SK-N-SH (cell line): ENCODE measurements at places on chromosomes 3 and 15.

- DNase-seq, result no peak
- H3K36me3 ChIP-seq, result no peaks in the 10 kb centered on the region
- no peaks in the 10 kb centered on the region for H3K27me3 ChIP-seq
- no peak overlapping the region for H3K27ac ChIP-seq
These were observed 12.1 kb upstream of the DCLK3 start for GRCh38 chr3:36776436-36776835.

- no peaks in the 10 kb centered on the region for H3K27me3 ChIP-seq
- DNase-seq, result peak; percentile 88
- no peaks in the 10 kb centered on the region for H3K36me3 ChIP-seq
- no peak overlapping the region for H3K4me3 ChIP-seq
These were observed 28.8 kb upstream of the UBL7 start for GRCh38 chr15:74489518-74490338.

- H3K27ac ChIP-seq, result no peak overlapping the region
- no peak for DNase-seq
- peaks cover 5% of the 10 kb centered on the region; the same call in 1 of the 2 replicates for H3K4me1 ChIP-seq
- no peak overlapping the region for H3K4me3 ChIP-seq
- no peaks in the 10 kb centered on the region for H3K36me3 ChIP-seq
These were observed 73.5 kb upstream of the ALDH1A3 start for GRCh38 chr15:100806157-100806556.

- no peak for DNase-seq
- no peaks in the 10 kb centered on the region for H3K36me3 ChIP-seq
- H3K4me3 ChIP-seq, result no peak overlapping the region
- no peaks in the 10 kb centered on the region for H3K27me3 ChIP-seq
These were observed 196.5 kb upstream of the ZPLD1 start for GRCh38 chr3:102238362-102238761.

DNA sequence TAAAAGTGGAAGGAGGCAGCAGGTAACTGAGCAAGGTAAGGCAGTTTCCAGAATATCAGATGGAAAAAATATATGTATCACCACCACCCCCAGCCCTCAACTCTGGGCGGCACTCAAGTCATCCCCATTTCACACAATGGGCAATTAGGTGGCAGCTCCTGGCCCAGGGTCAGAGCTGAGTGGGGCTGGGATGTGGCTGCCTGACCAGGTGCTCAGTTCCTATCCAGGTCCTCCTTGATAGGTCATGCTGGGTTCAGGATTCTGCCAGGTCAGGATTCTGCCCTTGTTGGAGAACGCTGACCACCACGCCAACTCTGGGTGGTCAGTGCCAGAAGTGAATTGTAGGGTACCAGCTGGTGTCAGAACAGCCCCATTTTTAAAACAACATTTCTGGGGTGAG lies 29.5 kb downstream of the RAB6B start:
- no peak overlapping the region for H3K4me3 ChIP-seq
- H3K36me3 ChIP-seq, result no peaks in the 10 kb centered on the region
- H3K4me1 ChIP-seq, result peaks cover 10% of the 10 kb centered on the region; the same call in 1 of the 2 replicates
- DNase-seq, result no peak
- no peak overlapping the region for H3K27ac ChIP-seq
- H3K27me3 ChIP-seq, result no peaks in the 10 kb centered on the region

DNA sequence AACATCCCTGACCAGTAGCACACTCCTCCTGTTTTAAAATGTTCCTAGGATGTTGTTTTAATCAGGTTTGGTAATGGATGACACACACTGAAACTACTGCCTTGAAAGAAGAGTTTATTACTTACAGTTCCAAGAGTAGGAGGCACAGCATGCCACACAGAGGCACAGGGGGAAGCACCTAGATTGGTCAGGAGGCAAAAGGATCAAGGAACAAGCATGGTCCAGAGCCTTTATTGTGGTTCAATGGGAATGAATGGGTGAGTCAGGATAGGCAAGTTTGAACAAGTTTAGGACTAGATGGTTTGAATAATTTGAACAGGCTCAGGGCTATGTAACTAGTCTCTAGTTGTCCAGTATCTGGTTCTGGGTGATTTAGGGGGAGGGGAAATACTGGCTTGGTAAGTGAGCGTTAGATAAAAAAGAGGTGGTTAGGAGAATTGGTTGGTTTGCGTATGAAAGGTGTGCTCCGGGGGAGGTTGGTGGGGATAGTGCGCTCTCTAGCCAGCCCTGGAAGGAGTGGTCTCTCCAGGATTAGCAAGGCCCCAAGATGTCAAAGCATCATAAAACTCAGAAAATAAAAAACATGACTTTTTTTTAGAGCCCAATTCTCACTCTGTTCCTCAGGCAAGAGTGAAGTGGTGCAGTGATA lies 35.1 kb downstream of the TMOD3 start:
- H3K27ac ChIP-seq, result no peak overlapping the region
- H3K4me1 ChIP-seq, result peaks cover 30% of the 10 kb centered on the region
- H3K27me3 ChIP-seq, result no peaks in the 10 kb centered on the region
- DNase-seq, result no peak
- peaks cover 33% of the 10 kb centered on the region for H3K36me3 ChIP-seq

DNA sequence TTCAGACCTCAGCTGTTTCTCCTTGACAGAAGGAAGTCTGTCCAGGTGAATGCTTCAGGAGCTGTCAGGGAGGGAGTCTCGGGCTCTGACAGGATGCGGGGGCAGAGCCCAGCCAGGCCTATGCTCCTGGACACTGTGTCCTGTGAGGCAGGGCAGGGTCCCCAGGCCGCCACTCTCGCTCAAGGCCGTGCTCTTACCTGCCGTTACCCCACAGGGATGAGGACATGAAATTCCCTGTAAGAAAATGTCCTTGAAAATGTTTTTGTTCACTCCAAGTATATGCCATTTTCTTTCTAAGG lies 63.9 kb downstream of the BOC start:
- peaks cover 17% of the 10 kb centered on the region; the same call in 1 of the 2 replicates for H3K4me1 ChIP-seq
- peaks cover 28% of the 10 kb centered on the region; the same call in 1 of the 2 replicates for H3K36me3 ChIP-seq
- no peak overlapping the region for H3K4me3 ChIP-seq
- DNase-seq, result no peak
- H3K27ac ChIP-seq, result no peak overlapping the region
- H3K27me3 ChIP-seq, result no peaks in the 10 kb centered on the region

DNA sequence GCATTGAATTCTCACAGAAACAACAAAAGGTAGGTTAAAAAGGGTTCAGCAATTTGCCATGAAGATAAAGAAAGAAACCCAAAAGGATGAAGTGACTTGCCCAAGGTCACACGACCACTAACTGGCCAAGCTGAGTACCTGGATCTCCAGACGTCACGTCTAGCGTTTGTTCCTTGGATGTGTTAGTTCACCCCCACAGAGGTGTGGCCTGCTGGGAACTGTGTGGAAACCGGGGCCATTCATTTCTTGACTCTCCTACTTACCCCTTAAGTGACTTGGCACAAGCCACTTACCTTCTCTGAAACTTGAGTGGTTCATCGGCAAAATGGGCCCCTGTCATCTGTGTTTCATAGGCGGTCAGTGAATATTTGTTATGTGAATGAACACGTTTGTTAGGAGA lies 244.3 kb upstream of the SLCO3A1 start:
- no peaks in the 10 kb centered on the region for H3K27me3 ChIP-seq
- H3K4me1 ChIP-seq, result no peaks in the 10 kb centered on the region
- no peak overlapping the region for H3K27ac ChIP-seq
- H3K4me3 ChIP-seq, result no peak overlapping the region

GRCh38 chr3:117510396-117510795 lies 800.8 kb downstream of the TUSC7 start:
- no peak overlapping the region for H3K27ac ChIP-seq
- no peaks in the 10 kb centered on the region for H3K36me3 ChIP-seq
- no peaks in the 10 kb centered on the region for H3K27me3 ChIP-seq
- no peak overlapping the region for H3K4me3 ChIP-seq
- H3K4me1 ChIP-seq, result no peaks in the 10 kb centered on the region; the same call in 1 of the 2 replicates

- H3K4me3 ChIP-seq, result no peak overlapping the region
- no peaks in the 10 kb centered on the region for H3K36me3 ChIP-seq
- peaks cover 1% of the 10 kb centered on the region; the same call in 1 of the 2 replicates for H3K4me1 ChIP-seq
- no peak for DNase-seq
- no peaks in the 10 kb centered on the region for H3K27me3 ChIP-seq
These were observed 255.6 kb upstream of the SEMA6D start for GRCh38 chr15:47461652-47462141.

GRCh38 chr15:38414357-38414756 lies 39.6 kb upstream of the FAM98B start:
- no peaks in the 10 kb centered on the region for H3K4me1 ChIP-seq
- H3K36me3 ChIP-seq, result no peaks in the 10 kb centered on the region
- no peak overlapping the region for H3K27ac ChIP-seq
- H3K27me3 ChIP-seq, result peaks cover 6% of the 10 kb centered on the region; the same call in 1 of the 2 replicates
- peak; percentile 54 for DNase-seq
- no peak overlapping the region for H3K4me3 ChIP-seq

GRCh38 chr15:93072011-93072410 lies 17.0 kb downstream of the RGMA start:
- peaks cover 5% of the 10 kb centered on the region for H3K4me1 ChIP-seq
- peak; percentile 59 for DNase-seq
- no peaks in the 10 kb centered on the region for H3K36me3 ChIP-seq
- H3K27me3 ChIP-seq, result no peaks in the 10 kb centered on the region
- H3K27ac ChIP-seq, result peak overlapping the region; percentile 30; the same call in 1 of the 2 replicates

- H3K36me3 ChIP-seq, result no peaks in the 10 kb centered on the region
- peaks cover 11% of the 10 kb centered on the region; the same call in 1 of the 2 replicates for H3K4me1 ChIP-seq
- H3K27ac ChIP-seq, result peak overlapping the region; percentile 74
- H3K27me3 ChIP-seq, result no peaks in the 10 kb centered on the region
- peak; percentile 80 for DNase-seq
- peak overlapping the region; percentile 92 for H3K4me3 ChIP-seq
These were observed 513 bp downstream of the CLASP2 start for GRCh38 chr3:33717616-33717865.

DNA sequence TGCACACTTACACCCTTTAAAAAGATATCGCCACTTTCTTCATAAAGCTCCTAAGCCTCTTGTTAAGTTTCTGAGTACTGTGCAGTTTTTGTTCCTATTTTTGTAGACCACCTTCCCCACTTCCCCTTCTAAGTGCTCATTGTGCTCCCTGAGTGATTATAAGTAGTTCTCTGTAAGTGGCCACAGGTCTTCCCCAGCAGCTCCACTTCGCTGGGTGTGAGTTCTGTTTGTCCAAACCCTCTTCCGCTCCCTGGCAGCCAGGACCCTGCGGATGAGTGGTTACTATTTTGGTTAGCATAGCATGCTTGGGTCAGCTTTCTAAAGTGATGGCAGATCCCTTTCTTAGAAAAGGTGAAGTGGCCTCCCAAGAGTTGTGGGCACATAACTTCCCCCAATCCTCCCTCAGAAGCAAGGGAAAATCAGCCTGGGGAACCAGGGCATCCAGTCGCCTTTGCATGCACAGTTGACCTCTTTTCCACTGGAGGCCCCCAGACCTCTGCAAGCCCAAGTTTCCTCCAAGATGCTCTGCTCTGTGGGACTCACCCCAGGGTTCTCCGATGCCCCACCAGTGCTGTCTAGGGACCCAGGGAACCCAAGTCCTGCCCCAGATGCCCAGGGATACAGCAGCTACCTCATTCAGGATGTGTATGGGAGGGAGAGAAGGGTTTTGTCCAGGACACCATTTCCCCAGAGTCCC lies 69.6 kb downstream of the ATP10A start:
- no peak overlapping the region for H3K27ac ChIP-seq
- H3K4me1 ChIP-seq, result peaks cover 16% of the 10 kb centered on the region
- no peaks in the 10 kb centered on the region for H3K36me3 ChIP-seq
- H3K4me3 ChIP-seq, result no peak overlapping the region

DNA sequence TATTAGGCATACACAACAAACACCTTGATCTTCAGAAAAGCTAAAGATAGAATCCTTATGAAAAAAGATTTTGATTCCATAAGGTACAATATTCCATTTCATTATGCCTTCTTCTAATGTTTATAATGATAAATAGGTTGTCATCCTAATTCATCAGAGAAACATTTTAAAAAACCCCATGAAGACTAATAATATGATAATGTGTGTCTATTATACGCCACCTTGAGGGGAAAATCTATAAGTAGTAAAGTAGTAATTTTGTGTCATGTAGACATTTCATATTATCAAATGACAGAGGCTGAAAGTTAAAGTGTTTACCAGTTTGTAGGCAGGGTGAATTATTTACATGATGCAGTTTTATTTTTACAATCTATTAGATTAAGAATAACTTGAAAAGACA lies 524.3 kb downstream of the GBE1 start:
- H3K27me3 ChIP-seq, result no peaks in the 10 kb centered on the region
- no peak for DNase-seq
- H3K4me3 ChIP-seq, result no peak overlapping the region
- H3K27ac ChIP-seq, result no peak overlapping the region
- no peaks in the 10 kb centered on the region for H3K36me3 ChIP-seq

- H3K4me3 ChIP-seq, result no peak overlapping the region
- no peak overlapping the region for H3K27ac ChIP-seq
- H3K27me3 ChIP-seq, result no peaks in the 10 kb centered on the region
- H3K4me1 ChIP-seq, result no peaks in the 10 kb centered on the region
- no peak for DNase-seq
These were observed 799.7 kb downstream of the CADM2 start for GRCh38 chr3:85758442-85758841.

DNA sequence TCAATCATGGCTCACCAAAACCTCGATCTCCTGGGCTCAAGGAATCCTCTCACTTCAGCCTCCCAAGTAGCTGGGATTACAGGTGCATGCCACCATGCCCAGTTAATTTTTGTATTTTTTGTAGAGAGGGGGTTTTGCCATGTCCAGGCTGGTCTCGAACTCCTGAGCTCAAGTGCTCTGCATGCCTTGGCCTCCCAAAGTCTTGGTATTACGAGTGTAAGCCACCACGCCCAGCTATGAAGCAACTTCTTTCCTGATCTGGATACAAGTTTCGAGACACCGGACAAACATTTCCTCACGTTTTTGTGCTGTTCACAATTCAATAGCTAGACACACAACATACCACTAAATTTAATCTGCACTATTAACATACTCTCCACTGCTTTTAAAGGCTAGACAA lies 3.4 kb upstream of the SYNM start:
- no peak overlapping the region for H3K4me3 ChIP-seq
- no peaks in the 10 kb centered on the region for H3K36me3 ChIP-seq
- H3K27ac ChIP-seq, result no peak overlapping the region

GRCh38 chr15:40594429-40594836 lies 384 bp downstream of the KNL1 start:
- peak; percentile 80 for DNase-seq
- peak overlapping the region; percentile 70 for H3K4me3 ChIP-seq
- H3K36me3 ChIP-seq, result no peaks in the 10 kb centered on the region
